MG63 (cell line): ENCODE measurements at places on chromosomes 1 and 21. TPM values are rescaled to one million over a fixed set of nuclear protein-coding genes. Genes with fewer than 3 reads are reported as not detected.

The SELP gene
- total RNA-seq, result not detected in 2 replicates

The TFF2 gene
- not detected in 2 replicates for total RNA-seq

The ETNK2 gene
- total RNA-seq, result 11.1 and 11.2 TPM in 2 replicates

The CDC73 gene
- total RNA-seq, result 19.8 and 26.5 TPM in 2 replicates

The SELENBP1 gene
- total RNA-seq, result 6.0 and 10.2 TPM in 2 replicates

The GLIS1 gene
- total RNA-seq, result 1.4 TPM in 1 of 2 replicates, not detected in the other

The VANGL2 gene
- total RNA-seq, result not detected in 2 replicates

The ATF3 gene
- total RNA-seq, result 0.99 and 7.4 TPM in 2 replicates

The LCE1B gene
- total RNA-seq, result not detected in 2 replicates

The LACTBL1 gene
- total RNA-seq, result not detected in 2 replicates

The TAL1 gene
- not detected in 2 replicates for total RNA-seq

The ABCG1 gene
- 0.82 and 1.9 TPM in 2 replicates for total RNA-seq

The S1PR1 gene
- total RNA-seq, result 0.30 TPM in 1 of 2 replicates, not detected in the other

The LAMB3 gene
- total RNA-seq, result 1.5 and 4.7 TPM in 2 replicates

GRCh38 chr21:26709090-26709489 is 136.0 kb upstream of the CYYR1 start:
- DNase-seq, result no peak

GRCh38 chr1:104630567-104631149 is 881.0 kb downstream of the AMY1C start:
- no peak for DNase-seq

DNA sequence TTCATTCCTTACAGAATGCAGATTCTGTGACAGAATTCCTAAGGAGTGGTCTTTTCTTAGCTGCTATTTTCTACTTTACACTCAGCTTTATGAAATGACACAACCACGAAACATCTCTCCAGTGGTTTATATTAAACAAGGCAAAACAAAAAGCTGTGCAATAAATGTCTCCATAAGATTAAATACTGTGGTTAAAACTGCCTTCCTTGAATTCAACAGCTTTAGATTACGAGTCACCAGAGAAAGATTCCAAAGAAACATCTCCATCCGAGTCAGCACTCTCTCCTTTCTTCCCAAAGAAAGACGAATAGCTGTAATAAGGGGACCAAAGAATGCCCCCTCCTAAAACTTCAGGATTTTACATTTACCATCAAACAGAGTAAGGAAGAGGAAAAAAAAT is 4.6 kb upstream of the C1orf87 start:
- DNase-seq, result no peak

DNA sequence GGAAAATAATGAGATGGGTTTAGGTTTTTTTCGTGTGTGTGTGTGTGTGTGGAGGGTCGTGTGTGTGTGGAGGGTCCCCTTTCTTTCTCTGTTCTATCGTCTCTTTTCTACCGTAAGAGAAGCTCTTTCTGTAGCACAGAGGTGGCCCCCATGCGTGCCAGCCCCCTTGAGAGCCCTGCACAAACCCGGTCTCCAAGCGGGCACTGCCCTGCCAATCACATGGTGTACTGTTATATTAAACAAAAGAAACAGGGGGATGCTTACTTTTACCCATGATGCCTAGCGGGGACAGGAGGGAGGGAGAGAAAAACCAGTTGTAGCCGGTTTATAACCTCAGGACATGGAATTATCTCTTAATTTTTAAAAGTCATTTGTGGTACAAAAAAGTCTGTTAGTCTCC is 41.0 kb downstream of the GATAD2B start:
- no peak for DNase-seq

DNA sequence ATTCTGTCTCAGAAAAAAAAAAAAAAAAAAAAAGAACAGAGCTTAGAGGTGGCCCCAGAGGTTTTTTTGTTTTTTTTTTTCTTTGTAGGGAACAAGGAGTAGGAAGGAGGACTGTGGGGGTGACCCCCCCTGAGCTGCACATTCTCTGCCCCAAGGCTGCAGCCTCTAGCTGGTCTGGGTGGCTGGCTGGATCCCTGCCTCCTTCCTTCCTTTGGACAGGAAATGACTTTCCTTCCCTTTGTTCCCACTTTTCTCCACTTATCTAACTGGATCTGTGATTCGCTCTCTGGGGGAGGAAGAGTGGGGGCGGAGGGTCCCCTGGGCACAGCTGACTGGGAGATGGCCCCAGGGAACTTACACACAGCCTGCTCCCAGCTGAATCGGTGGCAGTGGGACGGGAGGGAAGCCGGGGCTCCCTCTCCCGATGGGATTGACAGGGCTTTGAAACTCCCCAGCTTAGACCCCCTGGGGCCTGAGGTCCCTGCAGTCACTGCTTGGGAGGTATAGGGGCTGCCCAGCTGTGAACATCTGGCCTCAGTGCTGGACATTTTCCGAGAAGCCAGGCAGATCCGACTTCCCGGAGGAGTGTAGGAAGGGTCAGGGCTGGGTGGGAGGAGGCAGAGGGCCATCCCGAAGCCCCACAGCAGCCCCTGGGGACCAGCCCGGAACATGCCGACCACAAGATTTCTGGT is 2.1 kb downstream of the FBLIM1 start:
- DNase-seq, result peak; percentile 70

GRCh38 chr1:219324629-219325367 is 151.1 kb downstream of the LYPLAL1 start:
- DNase-seq, result peak; percentile 57

- no peak for DNase-seq
Observed at GRCh38 chr1:227300682-227301081, 17.6 kb downstream of the CDC42BPA start.

- DNase-seq, result no peak
Observed at GRCh38 chr1:51439895-51440294, 79.2 kb downstream of the EPS15 start.

GRCh38 chr1:97412737-97413136 is 508.1 kb downstream of the DPYD start:
- DNase-seq, result no peak

- no peak for DNase-seq
Observed at GRCh38 chr21:17736072-17736471, 83.1 kb downstream of the C21orf91 start.

DNA sequence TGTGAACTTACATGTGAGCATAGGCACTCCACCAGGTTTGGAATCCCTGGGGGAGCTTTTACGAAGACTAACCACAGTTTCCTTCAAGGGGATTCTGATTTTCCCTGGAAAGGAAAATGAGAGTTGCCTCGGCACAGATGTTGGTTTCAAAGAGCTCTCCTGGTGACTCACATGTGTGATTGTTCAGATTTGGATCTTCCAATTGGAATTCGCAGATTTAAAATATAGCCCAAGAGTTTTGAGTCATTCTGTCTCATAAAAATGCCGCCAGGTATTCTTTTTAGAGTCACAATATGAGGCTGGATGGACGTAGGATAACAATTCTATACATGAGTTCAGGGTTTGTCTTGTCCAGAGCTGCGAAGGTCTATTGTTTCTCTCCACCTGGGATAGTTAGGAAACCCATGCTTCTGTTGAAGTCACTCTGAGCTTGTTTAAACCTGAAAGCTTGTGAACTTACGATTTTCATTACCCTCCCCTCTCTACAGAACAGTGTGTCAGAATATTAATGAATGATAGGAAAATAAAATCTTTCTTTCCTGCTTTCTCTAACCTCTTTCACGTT is 64.9 kb downstream of the TGFB2 start:
- no peak for DNase-seq

DNA sequence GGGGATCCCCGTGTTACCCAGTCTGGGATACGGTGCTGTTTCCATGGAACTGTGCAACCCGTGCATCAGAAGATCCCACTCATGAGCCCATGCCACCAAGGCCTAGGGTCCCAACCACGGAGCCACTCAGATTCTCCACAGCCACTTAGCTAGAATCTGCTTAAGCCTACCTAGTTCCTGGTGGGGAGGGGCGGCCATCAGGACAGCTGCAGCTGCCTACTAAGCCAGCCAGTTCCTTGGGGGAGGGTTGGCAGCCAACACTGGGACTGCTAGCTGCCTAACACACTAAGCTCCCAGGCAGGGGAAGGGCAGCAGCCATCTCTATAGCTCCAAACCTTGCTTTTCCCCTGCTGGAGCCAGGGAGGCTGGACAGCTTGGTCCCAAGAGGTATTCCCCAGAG is 549.2 kb upstream of the BRINP3 start:
- no peak for DNase-seq

GRCh38 chr21:14879458-14879857 is 185.3 kb downstream of the NRIP1 start:
- DNase-seq, result no peak

DNA sequence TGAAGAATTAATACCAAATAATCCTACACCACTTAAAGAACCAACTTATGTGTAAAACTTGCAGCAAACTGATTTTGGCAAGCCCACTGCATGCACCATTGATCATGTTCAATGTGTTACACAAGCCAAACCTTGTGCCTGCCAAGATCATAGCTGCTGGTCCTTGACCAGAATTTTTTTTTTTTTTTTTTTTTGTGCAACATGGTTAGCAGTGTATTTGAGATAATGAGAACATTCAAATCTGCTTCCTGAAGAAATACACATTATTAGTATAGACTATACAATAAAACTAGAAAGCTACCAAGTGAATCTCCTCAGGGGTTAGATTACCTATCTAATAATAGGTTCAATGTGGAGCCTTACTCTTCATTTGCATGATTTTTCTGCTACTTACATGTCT is 421.0 kb downstream of the MRPL39 start:
- no peak for DNase-seq

GRCh38 chr21:37000381-37000780 is 6.1 kb upstream of the RIPPLY3 start:
- DNase-seq, result no peak

DNA sequence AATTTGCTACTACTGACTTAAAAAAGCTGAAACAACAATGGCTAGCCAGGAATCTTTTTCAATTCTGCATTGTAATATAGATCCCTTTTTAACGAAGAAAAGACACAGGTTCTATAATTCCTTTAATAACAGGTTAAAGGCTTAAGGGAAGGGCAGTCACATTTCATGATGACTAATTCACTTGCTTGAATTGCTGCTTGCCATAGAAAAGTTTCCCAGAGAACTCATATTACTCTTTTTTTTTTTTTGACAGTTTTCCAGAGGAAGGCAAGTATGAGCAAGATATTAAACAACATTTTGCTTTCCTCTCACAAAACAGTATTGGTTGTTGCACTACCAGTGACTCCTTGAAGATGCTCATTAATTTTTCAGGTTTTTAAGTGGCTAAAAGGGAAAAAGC is 60.9 kb downstream of the IL23R start:
- DNase-seq, result no peak

- DNase-seq, result no peak
Observed at GRCh38 chr21:37475186-37475868, 108.8 kb downstream of the DYRK1A start.

- DNase-seq, result no peak
Observed at GRCh38 chr1:224357626-224358124, 996 bp downstream of the CNIH4 start.

DNA sequence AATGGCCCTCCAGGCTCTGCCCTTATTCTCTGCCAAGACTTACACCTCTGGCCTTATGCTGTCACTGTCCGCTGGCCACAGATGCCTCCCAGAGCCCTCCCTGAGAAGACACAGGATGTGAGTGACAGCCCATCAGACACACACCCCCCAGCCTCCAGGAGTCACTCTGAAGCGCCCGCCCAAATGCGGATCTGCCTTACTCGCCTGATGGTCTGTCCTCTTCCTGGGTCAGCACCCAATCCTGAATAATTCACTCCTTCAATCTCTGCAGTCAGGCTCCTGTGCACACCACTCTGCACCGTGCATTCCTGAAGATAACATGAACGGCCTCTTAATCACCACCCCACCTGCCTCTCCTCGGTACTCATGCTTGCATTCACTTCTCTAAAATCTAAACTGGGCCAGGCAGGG is 14.7 kb downstream of the CLSTN1 start:
- DNase-seq, result no peak

DNA sequence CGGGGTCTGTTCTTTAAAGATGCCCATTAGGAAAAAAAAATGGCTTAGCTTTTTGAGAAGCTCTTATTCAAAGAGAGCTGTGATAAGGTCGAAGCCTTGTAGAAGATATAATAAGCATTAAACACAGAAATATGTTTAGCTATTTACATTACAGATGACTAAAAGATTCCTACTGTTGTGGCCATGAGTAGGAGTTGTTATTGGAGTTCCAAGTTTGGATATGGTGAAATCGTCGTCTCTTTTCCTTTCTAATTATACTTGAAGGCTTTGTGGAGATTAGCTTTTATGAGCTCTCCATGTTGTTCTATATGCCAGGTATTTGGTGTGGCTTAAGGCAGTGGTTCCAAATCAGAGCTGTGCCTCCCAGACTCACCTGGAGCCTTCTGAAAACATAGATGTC is 79.9 kb upstream of the LAMC2 start:
- DNase-seq, result no peak

DNA sequence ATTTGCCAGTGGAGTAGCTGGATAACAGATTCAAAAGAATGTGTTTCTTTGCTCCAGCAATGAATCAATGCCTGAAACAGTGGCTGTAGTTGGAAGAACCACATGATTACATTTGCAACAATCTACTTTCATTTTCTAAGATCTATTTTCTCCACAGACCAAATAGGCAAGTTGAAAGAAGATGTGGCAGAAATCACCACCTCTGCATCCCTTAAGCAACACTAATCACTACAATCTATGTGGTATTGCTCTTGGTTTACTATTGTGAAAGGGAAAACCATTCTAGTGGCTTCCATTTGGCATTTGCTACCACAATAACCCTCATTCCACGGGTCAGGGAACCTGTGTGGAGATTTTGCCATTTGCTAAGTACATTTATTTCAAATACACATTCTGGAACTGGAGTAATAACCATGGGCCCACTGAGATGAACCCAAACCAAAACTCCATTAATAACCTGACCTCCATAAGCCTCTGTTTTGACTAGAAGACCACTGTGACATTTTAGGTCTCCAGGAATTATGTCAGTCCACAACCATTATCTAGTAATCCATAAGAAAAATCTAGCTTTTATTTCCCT is 66.3 kb downstream of the C1orf185 start:
- DNase-seq, result no peak

GRCh38 chr1:95018602-95019369 is 54.0 kb downstream of the ALG14 start:
- DNase-seq, result no peak

- peak; percentile 41 for DNase-seq
Observed at GRCh38 chr1:108877348-108878159, 769 bp downstream of the GPSM2 start.

GRCh38 chr1:107483949-107484348 is 343.1 kb downstream of the NTNG1 start:
- DNase-seq, result no peak

- no peak for DNase-seq
Observed at GRCh38 chr21:42381347-42381984, 14.4 kb downstream of the TMPRSS3 start.

DNA sequence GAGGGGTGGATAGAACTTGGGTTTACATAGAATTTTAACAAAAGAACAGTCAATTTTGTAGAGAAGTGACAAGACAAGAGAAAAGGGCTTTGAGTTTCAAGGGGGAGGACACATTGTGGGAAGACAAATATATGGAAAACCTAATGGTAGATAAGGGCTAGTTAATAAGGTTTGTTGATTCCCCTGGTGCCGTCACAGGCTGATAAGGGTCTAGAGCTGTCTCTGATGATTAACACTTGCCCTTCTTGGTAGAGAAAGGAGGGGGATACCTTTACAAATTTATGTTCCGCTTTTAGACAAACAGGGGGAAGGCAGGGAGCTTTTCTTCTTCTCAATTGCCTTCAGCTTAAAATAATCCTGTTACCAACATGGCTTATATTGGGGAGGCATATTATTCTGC is 124.3 kb downstream of the ETS2 start:
- no peak for DNase-seq

GRCh38 chr1:171420810-171421209 is 64.5 kb upstream of the PRRC2C start:
- no peak for DNase-seq
